ENCODE measurements at places on chromosomes 5 and 9.

DNA sequence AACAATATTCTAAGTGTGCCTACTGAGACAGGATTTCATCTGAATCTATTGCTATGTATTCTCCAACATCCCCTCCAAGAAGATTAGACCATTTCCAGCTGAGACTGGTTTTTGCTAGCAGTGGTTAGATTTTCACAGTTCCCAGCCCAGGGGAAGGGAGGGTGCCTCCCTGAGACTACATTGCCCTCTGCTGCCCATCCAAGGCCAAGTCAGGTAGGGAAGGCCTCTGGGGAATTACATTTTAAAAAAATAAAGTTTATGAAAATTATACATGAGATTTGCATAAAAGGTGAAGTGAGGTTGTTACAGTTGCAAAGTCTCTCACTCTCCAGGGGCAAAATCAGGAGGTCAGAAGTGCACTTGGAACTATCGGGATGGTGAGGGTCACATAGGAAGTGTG, 28.0 kb upstream of the SYK start:
- no peak for DNase-seq

DNA sequence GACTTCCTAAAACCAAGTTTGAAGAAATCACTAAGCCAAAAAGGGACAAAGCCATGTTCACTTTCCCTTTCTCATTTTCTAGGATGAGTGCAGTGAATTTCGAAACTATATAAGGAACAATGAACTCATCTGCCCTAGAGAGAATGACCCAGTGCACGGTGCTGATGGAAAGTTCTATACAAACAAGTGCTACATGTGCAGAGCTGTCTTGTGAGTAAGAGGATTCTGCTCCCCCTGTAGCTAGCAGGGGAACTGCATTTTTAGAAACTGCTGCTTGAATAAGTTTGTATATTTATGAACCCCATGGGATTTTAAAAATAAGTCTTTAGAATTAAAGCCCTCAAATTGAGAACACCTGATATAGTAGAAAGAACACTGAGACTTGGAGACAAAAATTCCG, 42.7 kb upstream of the SPINK14 start:
- DNase-seq: peak; percentile 71

DNA sequence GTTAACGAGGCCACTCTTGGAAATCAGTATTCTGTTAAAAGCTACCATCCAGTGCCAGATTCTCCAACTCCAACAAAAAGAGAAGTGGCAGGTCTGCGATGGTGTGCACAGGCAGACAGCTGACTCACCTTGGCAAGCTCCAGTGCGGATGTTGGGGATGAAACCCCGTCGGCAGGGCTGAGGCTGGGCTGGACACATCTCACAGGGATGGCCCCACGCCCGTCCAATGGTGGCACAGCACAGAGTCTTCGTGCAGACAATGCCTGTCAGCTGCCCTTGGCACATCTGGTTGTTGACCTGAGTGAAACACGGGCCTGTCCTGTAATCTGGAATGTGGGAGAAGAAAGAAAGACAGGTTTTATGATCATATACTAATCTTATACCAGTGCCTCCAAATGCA, 73.4 kb downstream of the FBN2 start:
- DNase-seq: no peak

GRCh38 chr5:31066655-31067328, 126.7 kb upstream of the CDH6 start:
- DNase-seq: no peak

DNA sequence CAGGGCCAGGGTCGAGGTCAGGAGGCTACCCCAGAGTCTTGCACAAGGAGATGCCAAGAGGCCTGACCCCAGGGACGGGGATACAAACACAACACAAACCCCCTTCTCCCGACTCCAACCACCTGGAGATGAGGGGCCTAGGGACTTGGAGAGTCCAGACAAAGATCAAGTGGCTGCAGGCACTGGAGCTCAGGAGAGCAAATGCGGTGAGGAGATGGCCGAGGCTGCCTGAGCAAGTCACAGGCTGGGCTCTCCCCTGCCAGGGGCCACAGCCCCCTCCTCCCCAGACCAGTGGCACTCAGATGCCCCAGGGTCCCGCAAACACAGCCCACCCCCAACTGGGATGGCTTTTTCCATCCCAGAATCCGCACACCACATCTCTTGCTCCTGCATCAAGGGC, 15.8 kb downstream of the SH3GLB2 start:
- DNase-seq: no peak

GRCh38 chr5:59358005-59358861, 535.3 kb downstream of the PDE4D start:
- DNase-seq: no peak
